ENCODE measurements at places on chromosomes 7 and 10.

GRCh38 chr10:33483816-33484190 lies 149.3 kb upstream of the NRP1 start:
- no peak for DNase-seq

GRCh38 chr7:122140918-122141317 lies 3.1 kb downstream of the AASS start:
- DNase-seq = no peak

- no peak for DNase-seq
Observed at GRCh38 chr10:86387178-86387794, 20.7 kb upstream of the GRID1 start.

DNA sequence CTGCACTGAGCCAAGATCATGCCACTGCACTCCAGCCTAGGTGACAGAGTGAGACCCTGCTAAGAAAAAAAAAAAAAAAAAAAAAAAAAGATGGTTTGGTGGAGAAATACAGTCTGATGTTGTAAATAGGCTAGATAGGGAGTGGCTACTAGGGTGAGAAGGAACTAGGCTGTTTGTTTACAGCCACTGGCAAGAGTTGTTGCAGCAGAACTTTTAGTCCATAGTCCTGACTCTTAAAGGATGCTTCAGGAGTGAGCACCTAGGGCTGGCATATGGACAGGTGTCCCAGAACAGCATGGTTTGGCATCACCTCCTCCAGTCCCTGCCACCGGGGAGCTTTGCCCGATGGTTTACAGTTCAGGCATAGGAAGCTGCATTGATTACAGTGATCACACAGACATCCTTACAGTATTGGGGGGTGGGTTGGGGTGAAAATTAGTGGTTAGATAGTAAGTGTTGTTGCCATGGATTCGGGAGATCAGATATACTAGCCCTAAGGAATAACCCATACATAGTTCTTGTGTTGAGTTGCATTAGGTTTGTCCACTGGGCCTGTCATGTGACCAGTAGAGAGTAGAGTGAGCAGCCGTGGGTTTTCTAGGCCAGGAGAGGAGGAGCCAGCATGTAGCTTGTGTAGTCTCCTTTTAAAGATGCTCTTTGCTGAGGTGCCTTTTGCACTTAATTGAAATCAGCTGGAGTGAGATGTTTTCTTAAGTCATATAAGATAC lies 35.9 kb downstream of the ZRANB1 start:
- no peak for DNase-seq

- peak; percentile 85 for DNase-seq
Observed at GRCh38 chr10:101467286-101467770, 113.4 kb downstream of the BTRC start.

DNA sequence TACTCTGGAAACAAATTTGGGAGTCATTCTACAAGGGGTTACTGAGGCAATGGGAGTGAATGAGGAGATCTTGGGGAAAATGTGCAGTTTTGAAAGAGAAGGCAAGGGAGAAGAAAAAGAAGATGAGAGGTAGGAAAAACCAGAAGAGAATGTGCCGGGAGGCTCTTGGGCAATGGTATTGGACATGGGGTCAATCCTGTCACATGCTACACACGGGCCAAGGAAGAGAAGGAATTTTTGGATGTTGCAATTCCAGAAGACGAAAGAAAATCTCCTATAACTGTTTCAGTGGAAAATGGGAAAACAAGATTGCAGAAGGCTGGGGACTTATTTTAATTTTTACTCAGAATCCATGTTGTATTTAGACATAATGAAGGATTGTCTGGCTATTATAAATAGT lies 615.0 kb downstream of the PHTF2 start:
- no peak for DNase-seq

GRCh38 chr7:38281266-38281665 lies 7.8 kb upstream of the TARP start:
- no peak for DNase-seq

DNA sequence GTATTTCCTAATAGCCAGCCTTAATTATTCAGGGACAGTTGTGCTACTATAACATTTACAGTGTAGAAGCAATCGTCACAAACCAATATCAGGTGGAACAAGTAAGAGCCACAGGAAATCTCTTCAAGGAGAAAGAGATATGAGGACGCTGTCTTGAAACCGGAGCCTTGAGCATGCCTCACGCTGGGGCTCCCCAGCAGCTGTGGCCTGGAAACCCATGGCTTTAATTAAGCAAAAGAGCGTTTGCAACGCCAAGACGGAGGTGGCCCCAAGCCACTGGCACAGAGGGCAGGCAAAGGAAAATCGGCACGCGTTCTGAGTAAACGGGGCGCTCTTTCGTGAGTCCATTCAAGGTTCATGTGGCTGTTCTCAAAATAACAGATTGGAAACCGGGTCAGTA lies 84.4 kb downstream of the C10orf90 start:
- DNase-seq = no peak

DNA sequence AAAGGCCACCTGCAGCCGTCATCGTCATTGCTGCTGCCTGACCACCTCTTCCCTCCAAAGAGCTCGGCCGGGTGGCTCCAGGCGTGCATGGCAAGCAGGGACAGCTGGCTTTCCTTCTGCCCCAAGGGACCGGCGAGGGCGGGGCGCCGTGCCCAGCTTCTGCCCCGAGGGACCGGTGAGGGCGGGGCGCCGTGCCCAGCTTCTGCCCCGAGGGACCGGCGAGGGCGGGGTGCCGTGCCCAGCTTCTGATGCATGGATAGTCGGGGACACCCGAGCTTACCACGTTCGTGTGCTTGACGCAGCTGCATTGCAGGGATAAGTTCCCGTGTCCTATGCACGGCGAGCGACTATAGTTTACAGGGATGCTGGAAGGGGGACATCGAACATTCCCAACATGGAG lies 27.0 kb downstream of the CFAP46 start:
- DNase-seq = no peak

GRCh38 chr7:142553216-142553615 lies 196.1 kb upstream of the PRSS1 start:
- DNase-seq = no peak

GRCh38 chr10:110822712-110823311 lies 48.9 kb upstream of the PDCD4 start:
- DNase-seq = peak; percentile 60

GRCh38 chr7:70680743-70681468 lies 451.0 kb upstream of the GALNT17 start:
- DNase-seq = no peak

GRCh38 chr10:7933262-7933661 lies 115.0 kb downstream of the TAF3 start:
- DNase-seq = no peak

DNA sequence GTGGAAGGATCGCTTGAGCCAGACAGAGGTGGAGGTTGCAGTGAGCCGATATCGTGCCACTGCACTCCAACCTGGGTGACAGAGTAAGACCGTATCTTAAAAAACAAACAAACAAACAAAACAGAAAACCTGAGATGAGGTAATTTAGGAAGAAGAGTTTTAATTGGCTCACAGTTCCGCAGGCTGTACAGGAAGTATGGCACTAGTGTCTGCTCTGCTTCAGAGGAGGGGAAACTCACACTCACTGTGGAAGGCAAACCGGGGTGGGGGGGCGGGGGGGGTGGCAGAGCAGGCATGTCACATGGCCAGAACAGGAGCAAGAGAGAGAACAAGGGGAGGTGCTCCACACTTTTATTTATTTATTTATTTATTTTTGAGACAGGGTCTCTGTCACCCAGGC lies 5.1 kb downstream of the UBE2D4 start:
- no peak for DNase-seq

DNA sequence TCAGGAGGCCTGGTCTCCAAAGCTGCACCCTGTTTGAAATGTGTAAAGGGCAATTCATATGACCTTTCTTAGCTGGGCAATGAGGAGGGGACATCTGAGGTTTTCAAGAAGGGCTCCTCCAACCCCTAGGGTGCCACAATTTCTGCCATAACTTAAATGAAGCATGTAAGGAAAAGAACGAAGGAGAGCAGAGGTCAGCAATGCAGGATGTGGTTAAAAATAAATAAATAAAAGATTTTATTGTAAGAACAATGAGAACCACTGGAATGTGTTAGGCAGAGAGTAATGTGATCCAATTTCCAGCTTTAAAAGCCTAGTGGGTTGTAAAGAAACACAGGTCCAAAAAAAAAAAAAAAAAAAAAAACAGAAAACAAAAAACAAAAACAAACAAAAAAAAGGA lies 673.1 kb downstream of the TNS3 start:
- DNase-seq = no peak

DNA sequence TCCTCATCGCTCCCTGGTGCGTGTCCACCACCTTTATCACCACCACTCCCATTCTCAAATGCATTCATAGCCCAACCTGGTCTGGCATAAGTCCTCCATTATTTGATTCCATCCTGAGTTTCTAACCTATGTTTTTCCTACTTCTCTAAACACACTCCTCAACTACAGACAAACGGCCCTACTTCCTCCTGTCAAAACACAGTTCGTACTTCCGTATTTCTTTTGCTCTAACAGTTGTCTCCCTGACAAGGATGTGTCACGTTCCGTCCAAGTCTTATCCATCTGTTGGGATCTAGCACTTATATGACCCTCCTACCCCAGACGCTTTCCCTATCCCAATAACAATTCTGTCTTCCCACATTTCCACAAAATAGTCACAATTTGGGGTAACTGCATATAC lies 46.8 kb downstream of the DOCK4 start:
- no peak for DNase-seq

- DNase-seq = no peak
Observed at GRCh38 chr10:88067737-88068136, 204.3 kb downstream of the PTEN start.

GRCh38 chr7:94298943-94299342 lies 95.8 kb upstream of the COL1A2 start:
- no peak for DNase-seq

DNA sequence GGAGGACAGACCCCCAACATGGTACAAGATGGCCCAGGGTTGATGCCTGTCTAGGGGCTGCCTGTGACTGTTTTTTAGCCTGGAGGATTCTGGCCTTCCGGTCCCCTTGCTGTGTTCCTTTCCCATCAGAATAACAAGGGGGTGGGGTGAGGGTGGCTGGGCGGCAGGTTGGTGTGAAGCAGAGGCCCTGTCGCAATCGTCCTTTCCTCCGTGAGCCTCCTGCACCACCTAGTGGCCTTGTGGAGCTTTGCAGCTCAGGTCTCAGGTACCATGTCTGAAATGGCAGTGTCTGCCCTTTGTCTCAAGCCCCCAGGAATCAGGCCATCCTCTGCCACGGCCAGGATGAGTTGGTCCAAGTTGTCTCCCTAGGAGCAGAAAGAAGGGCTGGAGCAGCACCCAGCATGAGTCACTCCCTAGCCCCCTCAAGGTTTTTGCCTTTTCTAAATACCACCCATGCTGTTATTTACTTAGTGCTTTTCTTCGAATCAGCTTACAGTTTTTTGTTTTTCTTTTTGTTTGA lies 24.2 kb downstream of the TACR2 start:
- peak; percentile 69 for DNase-seq

- no peak for DNase-seq
Observed at GRCh38 chr10:93947055-93947454, 46.7 kb upstream of the PLCE1 start.

- no peak for DNase-seq
Observed at GRCh38 chr10:62996925-62997324, 136.2 kb upstream of the NRBF2 start.

- DNase-seq = no peak
Observed at GRCh38 chr10:17219024-17219423, 9.0 kb upstream of the VIM start.

- DNase-seq = peak; percentile 82
Observed at GRCh38 chr7:123622660-123623386, 21.2 kb downstream of the ASB15 start.

GRCh38 chr10:121667948-121668313 lies 69.7 kb upstream of the FGFR2 start:
- DNase-seq = no peak

- DNase-seq = no peak
Observed at GRCh38 chr10:99672884-99673283, 13.6 kb downstream of the ENTPD7 start.

GRCh38 chr7:2970861-2971260 lies 72.8 kb downstream of the CARD11 start:
- no peak for DNase-seq

- no peak for DNase-seq
Observed at GRCh38 chr10:48465860-48466521, 138.9 kb downstream of the ARHGAP22 start.

DNA sequence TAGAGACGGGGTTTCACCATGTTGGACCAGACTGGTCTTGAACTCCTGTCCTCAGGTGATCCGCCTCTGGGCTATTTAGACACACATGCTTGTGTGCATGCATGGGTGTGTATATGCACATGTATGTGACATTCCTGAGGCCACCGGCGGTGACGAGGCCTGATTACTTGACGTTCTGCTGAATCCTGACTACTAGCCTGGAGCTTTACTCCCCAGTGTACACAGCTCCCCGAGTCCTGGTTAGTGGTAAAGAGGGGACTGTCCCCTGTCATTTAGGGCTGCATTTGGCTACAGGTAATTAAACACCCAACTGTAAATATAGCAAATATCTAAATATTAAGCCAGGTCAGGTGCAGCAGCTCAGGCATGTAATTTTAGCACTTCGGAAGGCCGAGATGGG lies 14.2 kb downstream of the GTF2IRD1 start:
- no peak for DNase-seq

- DNase-seq = no peak
Observed at GRCh38 chr10:91761721-91762120, 36.5 kb upstream of the TNKS2 start.

DNA sequence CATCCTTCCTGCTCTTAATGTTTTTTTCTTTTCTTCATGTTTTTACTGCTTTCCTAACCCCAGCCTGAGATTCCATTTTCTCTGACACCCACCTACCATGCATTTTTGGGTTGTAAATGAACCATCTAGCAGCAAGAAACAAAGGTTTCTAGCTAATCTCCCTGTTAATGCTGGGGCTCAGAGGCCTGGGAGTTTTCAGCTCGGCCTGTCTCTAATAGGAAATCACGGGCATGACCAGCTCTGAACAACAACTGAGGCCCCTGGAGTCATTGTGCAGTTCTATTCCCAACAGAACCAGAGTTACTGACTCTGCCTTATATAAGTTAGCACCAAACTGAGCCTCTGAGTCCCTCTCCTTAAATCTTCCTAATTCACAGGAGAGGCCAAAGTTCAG lies 134.8 kb downstream of the CFAP58 start:
- no peak for DNase-seq

DNA sequence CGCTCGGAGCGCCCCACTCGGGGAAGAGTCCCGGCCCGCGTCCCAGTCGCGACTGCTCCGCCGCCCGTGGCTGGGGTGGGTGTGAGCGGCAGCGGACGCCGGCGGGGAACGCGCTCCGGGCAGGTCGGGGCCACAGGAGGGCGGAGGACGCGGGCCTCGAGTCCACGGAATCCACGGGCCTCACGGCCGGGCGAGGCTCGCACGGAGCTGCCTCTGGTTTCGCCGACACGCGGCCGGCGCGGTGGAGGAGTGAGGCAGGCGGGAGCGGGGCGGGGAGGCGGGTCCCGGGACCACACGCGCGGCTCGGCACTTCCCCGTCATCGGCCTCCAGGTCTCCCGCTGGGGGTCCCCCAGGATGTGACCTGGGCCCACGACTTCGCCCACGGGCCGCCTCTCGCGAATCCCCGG lies 533 bp upstream of the NKX6-2 start:
- no peak for DNase-seq

GRCh38 chr10:86389441-86390193 lies 23.0 kb upstream of the GRID1 start:
- no peak for DNase-seq

- no peak for DNase-seq
Observed at GRCh38 chr7:33186192-33186591, 56.8 kb downstream of the BBS9 start.

- DNase-seq = no peak
Observed at GRCh38 chr10:95221124-95221523, 27.1 kb downstream of the ACSM6 start.
